ENCODE measurements at places on chromosomes 2 and 18.

- DNase-seq = no peak
These were observed 199.4 kb downstream of the IRS1 start for GRCh38 chr2:226600184-226600583.

DNA sequence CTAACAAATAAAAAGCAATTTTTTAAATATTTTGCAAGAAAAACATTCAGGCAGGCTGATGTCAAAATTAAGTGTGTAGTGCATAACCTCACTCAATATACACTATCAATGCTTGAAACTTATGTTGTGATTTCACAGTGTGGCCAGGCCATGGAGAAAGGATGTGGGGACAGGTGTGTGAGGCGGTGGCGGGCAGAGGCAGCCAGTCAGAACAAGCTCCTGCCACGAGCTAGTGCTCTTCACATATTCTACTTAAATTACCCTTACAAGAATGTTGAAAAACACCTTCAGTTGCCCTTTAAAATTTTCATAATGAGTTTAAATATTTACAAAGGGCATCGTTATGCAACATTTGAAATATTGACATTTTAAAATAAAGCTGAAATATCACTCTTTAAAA is 43.2 kb downstream of the CYB5A start:
- DNase-seq = no peak

GRCh38 chr2:42809819-42810120 is 17.4 kb upstream of the HAAO start:
- DNase-seq = no peak

DNA sequence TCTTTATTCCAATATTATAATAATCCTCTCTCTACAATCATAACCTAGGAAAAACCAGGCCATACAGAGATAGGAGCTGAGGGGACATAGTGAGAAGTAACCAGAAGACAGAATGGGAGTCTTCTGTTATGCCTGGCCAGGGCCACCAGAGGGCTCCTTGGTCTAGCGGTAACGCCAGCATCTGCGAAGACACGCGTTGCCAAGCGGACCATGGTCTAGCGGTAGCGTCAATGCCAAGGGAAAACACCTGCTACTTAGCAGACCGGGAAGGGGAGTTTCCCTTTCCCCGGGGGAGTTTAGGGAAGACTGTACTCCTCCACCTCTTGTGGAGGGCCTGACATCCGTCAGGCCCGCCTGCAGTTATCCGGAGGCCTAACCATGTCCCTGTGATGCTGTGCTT is 36.6 kb downstream of the ARL6IP6 start:
- no peak for DNase-seq

- DNase-seq = no peak
These were observed 128.1 kb downstream of the MTCL1 start for GRCh38 chr18:8833480-8833879.
